ENCODE measurements at places on chromosomes 11 and 22. TPM values are rescaled to one million over a fixed set of nuclear protein-coding genes. Genes with fewer than 3 reads are reported as not detected.
A peak's percentile ranks its signal among the peaks of the same experiment; 100 is the strongest.

Gene TRIM6
- total RNA-seq: 0.54 TPM

- H3K27ac ChIP-seq: peak overlapping the region; percentile 18
- no peak overlapping the region for H3K4me3 ChIP-seq
- H3K4me1 ChIP-seq: peaks cover 39% of the 10 kb centered on the region
- H3K27me3 ChIP-seq: peaks cover 2% of the 10 kb centered on the region
Observed at GRCh38 chr22:42116848-42117424, 13.7 kb downstream of the CYP2D6 start.

DNA sequence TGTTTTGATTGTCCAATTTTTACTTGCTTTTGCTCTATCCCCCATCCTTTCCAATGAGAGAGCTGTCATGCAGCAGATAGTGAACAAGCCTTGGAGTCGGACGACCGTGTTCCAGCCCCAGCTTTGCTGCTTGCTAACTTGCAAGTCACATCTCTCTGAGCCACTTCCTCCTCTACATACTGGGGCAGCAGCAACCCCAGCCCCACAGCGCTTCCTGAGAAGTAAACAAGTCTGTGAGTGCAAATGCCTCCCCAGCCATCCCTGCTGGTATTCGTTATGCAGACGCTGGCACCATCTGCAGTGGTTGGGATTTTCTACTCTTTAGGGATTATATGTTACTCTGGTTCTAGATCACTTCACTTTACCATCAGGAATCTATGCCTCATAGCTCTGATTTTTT lies 35.0 kb downstream of the TPBGL start:
- H3K27ac ChIP-seq: peak overlapping the region; percentile 95
- peak overlapping the region; percentile 68 for H3K4me3 ChIP-seq
- peaks cover 35% of the 10 kb centered on the region for H3K4me1 ChIP-seq
- peak; percentile 65 for DNase-seq
- peaks cover 23% of the 10 kb centered on the region for H3K36me3 ChIP-seq

DNA sequence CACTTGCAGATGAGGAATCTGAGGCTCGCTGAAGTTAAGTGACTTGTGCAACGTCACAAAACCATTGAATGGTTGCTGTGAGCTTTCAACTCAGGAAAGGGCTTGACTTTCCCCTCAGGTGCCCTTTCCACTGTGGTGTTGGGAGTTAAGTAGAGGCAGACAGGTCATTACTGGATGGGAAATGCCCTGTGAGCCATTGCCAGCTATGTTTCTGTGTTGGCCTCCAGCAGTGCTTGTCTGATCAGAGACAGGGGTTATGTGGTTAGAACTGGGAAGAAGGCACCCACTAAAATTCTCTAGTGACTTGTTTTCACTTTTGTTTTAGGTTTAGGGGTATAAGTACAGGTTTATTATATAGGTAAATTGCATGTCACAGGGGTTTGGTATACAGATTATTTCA lies 96.6 kb downstream of the FDX1 start:
- no peaks in the 10 kb centered on the region for H3K36me3 ChIP-seq
- no peaks in the 10 kb centered on the region for H3K27me3 ChIP-seq
- H3K4me1 ChIP-seq: peaks cover 15% of the 10 kb centered on the region
- H3K4me3 ChIP-seq: no peak overlapping the region
- DNase-seq: no peak

GRCh38 chr11:30406978-30407762 lies 84.3 kb downstream of the ARL14EP start:
- no peak overlapping the region for H3K4me3 ChIP-seq
- no peak for DNase-seq
- no peak overlapping the region for H3K27ac ChIP-seq
- no peaks in the 10 kb centered on the region for H3K36me3 ChIP-seq
- H3K27me3 ChIP-seq: peaks cover 3% of the 10 kb centered on the region
- H3K4me1 ChIP-seq: no peaks in the 10 kb centered on the region

Data from activated T-helper 1 cell treated with anti-CD3 and anti-CD28 coated beads, Interleukin-12 subunit alpha, Interleukin-12 subunit beta, Interleukin-2, Interleukin-4 antibody, amounts not matched to agents 30 ng/mL and 10 ng/mL and 1 ng/mL, durations not matched to agents 14 hours and 24 hours and 36 hours (primary cell).